RCC 7860 (cell line): ENCODE measurements at places on chromosomes 5 and 9.

DNA sequence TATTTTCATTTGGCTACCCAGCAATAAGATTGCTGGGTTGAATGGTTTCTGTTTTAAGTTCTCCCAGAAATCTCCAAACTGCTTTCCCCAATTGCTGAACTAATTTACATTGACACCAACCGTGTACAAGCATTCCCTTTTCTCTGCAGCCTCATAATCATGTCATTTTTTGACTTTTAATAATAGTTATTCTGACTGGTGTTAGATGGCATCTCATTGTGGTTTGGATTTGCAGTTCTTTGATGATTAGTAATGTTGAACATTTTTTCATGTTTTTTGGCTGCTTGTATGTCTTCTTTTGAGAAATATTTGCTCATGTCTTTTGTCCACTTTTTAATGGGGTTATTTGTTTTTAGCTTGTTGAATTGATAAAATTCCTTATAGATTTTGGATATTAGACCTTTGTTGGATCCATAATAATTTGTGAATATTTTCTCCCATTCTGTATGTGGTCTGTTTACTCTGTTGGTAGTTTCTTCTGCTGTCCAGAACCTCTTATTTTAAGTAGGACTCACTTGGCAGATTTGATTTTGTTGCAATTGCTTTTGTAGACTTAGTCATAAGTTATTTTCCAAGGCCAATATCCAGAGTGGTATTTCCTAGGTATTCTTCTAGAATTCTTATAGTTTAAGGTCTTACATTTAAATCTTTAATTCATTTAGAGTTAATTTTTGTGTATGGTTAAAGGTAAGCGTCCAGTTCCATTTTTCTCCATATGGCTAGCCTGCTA, 793.7 kb downstream of the BRINP1 start:
- DNase-seq, result peak; percentile 59

DNA sequence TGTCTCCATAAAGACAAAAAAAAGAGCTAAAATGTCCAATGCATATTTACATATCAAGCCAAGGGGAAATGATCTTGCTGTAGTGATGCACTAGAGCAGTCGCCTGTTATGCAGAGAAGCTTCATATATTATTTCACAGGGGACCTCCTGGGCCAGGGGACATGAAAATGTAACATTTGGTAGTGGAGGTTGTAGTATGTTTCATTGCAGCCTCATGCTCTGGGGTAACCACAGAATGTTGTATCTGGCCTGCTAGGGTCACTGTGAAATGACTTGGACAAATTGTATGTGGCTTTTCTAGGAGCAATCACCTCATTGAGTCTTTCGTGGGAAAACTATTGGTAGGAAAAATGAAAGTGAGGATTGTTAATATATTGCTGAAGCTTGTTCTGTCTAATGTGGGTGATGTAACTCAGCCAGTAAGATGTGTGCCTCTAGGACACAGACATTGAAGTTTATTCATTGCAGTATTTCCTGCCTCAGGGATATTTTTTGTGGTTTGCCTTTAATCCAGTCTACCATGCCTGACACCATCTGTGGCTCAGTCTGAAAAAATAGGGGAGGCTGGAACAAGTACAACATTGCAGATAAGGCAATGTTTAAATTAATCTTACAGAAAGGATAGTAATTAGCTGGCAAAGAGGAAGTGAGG, 430.8 kb upstream of the TNC start:
- no peak for DNase-seq

GRCh38 chr5:144134194-144134826, 36.1 kb downstream of the YIPF5 start:
- no peak for DNase-seq

DNA sequence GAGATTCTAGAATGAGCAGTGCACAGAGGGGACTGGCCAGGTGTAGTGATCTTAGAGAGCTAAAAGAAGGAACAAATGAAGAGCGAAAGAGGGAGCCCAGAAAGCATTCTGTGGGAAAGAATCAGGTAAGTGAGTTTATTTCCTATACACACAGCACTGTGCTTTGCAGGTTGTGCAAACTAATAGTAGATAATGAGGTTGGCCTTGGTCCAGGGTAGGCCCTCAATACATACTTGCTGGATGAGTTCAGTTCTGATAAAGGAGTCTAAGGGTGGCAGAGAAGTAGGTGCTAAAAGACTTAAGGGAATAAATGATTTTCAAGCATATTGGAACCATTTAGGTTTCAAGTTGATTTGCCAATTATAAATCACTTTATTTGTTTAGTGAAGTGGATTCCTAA, 122.0 kb downstream of the NPR3 start:
- no peak for DNase-seq

- DNase-seq, result no peak
These were observed 353.6 kb downstream of the DEPDC1B start for GRCh38 chr5:60346393-60346792.

DNA sequence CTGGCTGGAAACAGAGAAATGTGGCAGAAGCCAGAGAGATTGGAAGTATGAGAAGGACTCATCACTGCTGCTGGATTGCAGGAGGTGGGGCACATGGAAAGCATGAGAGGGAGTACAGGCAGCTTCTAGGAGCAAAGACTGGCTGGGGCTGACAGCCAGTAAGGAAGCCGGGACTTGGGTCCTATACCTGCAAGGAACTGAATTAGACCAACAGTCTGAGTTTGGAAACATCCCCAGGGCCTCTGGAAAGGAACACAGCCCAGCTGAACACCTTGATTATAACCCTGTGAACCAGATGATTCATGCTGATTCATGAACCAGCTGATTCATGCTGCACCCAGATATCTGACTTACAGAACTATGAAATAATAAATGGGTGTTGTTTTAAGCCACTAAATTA, 93.4 kb downstream of the OSTF1 start:
- no peak for DNase-seq

DNA sequence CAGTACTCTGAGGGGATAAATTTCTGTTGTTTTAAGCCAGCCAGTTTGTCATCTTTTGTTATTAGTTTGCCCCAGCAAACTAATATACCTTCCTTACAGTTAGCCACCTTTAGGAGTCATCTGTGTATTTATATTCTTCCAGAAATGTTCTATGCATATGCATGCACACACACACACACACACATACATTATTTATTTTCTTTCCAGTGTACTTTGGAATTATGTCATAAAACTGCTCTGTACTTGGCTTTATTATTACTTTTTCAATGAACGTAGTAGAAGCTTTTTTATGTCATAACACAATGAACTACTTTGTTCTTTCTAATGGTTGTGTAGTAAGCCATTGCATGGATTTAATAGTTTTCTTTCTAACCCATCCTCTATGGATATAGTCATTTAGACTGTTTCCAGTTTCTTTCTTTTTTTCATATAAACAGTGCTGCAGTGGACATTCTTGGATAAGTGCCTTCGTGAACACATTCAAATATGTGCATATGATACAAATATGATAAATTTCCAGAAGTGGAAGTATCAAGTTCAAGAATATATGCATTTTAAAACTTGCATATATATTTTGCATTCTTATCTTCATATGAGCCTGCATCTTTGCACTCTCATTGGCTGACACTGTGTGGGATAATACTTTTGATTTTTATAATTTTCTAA, 26.6 kb upstream of the DAB2 start:
- DNase-seq, result no peak

GRCh38 chr9:86971742-86972141, 24.4 kb upstream of the GAS1 start:
- no peak for DNase-seq

GRCh38 chr9:78236551-78236910, 656 bp downstream of the CEP78 start:
- DNase-seq, result peak; percentile 11

GRCh38 chr5:39013938-39014337, 60.3 kb downstream of the RICTOR start:
- no peak for DNase-seq

DNA sequence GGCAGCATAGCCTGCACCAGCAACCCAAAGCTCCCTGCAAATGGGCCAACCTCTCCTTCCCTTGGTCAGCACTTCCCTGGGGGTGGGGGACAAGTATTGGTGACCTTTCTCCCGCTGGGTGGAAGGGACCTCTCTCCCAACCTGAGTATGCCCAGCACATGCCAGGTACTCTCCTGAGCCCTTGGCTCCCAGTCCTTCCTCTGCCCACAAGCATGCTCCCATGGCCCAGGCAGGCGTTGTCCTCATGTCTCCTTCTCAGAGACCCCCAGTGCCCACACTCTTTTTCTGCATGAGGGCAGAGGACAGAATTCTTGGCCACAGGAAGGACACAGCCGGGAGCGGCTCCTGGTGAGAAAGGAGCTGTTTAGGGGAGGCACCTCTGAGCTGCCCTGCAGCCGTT, 60.3 kb downstream of the PHF2 start:
- DNase-seq, result no peak

DNA sequence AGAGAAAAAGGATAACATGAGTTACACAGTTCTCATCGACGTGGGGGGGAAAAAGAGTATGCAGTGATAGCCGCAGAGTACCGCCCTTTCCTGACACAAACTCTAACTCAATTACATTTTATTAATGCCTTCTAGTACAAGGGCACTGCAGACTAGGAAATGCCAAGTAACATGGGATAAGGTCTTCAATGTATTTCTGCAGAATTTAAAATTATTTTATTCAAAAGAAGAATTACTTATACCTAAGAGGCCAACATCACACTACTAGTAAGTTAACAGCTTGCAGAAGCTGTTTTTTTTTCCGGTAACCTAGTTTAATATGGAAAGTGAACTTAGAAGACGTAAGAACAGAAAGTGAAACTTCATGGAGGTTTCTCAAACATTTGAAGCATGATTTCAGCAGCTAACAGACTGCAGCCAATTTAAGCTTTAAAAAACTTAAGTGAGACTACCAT, 3.9 kb downstream of the SETX start:
- DNase-seq, result no peak

- DNase-seq, result no peak
These were observed 282.9 kb upstream of the MVB12B start for GRCh38 chr9:126043681-126044080.

DNA sequence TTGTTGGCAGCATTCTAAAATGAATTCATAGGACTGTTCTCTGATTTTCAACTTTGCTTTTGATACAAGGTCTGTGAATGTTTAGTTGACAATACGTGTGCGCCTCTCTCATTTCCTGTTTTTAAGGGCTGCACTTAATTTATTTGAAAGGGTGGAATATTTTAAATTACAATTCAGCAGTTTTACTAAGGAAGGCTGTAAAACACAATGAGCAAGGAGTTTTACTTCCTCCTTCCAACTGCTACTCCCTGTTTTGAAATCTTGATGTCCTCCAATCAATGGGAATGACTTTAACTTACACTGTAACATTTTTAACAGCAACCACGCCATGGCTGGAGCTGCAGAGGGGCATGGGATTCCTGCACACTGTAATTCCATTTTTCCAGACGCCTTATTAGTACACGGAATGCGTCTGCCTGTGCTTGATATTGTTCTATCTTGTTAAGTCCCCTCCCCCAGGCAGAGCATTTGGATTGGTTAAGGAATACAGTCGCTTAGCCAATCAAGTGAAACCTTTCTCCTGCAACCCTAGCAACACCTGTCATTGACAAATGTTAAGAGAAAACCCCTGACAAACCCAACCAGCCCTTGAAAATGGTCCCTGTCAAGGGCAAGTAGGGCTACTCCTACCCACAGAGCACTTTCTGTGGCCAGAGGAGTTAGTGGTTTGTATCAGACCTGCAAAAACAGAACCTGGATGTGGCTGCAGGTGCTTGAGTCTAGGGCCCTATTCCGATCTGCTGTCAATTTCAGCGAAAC, 12.5 kb upstream of the ZSWIM6 start:
- DNase-seq, result no peak

- no peak for DNase-seq
These were observed 526.9 kb downstream of the DTWD2 start for GRCh38 chr5:118461436-118461835.

GRCh38 chr5:170557314-170557713, 53.5 kb downstream of the KCNIP1 start:
- DNase-seq, result no peak

DNA sequence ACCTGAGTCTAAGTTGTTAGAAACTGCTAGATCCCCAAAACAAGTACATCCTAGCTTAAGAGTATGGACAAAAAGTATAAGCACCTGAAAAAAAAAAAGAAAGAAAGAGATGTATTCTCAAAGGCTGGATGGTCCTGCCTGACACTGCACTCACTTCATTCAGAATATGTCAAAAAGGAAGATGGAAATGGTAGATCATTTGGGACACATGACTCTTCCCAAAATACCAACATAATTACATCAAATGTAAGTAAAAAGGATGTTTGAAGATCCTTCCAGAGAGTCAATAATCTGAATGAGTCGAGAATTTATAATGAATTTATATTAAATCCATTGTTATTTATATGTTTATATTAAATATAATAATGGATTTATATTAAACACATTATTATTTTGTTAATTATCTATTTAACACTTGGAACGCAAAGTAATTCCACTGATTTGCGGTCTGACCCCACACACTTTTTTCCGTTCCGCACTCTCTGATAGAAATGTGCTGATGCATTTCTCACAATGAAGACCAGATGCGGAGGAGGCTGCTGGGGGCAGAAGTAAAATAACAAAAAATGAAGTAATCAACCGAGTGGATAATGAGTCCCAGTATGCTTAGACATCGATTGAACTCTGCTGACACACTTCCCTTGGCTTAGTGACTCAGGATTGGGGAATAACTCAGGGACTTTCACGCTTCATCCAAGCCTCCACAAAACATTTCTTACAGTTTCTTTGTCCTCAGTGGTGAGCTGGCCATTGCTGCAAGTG, 201.2 kb downstream of the ADAMTS12 start:
- DNase-seq, result peak; percentile 50

DNA sequence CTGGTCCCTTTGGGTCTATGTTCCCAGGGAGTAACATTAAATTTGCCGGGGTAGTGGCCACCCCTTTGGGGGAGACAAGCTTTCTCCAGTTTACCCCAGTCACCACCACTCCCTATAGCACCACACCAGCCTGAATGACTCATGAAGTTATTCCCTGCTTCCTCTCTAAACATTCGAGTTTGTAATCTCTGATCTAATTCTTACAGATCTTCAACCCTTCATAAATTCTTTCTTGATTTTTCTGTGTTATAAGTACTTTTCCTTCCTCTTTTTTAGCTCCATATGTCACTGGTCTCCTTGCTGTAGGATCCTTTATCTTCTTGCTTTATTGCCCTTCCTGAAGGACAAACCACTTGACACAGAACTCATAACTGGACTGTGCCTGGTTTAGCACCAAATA, 55.6 kb downstream of the GNA14 start:
- DNase-seq, result no peak

- no peak for DNase-seq
These were observed 132.6 kb downstream of the PDZD2 start for GRCh38 chr5:31771500-31771899.

DNA sequence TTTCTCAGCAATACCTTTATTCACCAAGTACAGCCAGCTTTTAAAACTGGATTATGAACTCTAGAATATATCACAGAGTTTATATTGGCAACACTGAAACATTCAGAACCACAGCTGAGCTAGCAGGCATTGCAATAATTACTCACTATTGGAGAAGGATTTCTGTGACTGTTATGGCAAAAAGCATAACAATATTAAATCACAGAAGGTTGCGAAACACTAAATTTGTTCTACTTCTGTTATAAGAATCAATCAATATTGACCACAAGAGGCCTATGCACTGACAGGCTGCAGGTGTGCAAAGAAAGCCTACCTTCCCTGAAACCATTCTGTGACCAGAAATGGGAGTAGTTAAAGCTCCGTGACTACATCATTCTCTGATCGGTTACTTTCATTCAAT, 59.2 kb downstream of the AP3B1 start:
- DNase-seq, result no peak
